ENCODE measurements at places on chromosomes 4 and X.

GRCh38 chr4:78213218-78213617 is 156.1 kb downstream of the FRAS1 start:
- DNase-seq: no peak

DNA sequence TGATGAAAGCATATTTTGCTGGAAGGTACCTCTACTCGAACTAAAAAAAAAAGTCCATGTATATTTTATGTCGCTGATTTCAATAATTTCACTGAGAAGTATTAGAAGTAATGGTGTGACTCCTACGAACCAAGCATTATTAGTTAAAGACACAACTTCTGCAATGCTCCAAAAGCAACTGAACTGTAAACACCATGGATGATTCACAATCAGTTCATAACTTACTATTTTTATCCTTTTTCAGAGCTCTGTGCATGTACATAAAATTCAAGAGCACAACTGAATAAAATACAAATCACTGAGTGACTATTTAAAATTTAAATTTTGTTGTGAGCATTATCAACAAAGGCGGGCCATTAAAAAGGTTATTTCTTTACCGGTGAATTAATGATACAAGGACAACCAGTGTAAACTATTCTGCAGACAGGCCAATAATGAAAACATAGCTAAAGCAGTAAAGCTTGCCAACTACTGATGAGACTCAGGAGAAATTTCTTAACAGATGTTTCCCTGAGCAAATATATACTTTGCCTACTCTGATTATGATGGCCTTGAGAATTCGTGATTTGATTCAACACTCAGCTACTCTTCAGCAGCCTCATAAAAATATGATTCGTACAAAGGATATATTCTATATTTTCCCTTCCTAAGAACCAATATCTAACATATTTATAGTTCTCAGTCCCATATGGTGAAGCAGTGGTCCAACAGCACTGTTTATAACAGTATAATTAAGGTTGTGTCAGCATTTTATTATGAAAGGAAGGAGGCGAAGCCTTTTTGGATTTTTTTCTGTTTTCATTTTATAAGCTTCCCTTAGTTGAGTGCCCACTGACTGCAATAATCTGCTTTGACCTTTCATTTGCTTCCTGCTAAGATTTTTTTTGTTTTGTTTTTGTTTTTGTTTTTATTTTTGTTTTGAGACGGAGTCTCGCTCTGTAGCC is 62.8 kb upstream of the NEIL3 start:
- no peak for DNase-seq

- DNase-seq: no peak
These were observed 3.7 kb downstream of the PRDM5 start for GRCh38 chr4:120918788-120919187.

DNA sequence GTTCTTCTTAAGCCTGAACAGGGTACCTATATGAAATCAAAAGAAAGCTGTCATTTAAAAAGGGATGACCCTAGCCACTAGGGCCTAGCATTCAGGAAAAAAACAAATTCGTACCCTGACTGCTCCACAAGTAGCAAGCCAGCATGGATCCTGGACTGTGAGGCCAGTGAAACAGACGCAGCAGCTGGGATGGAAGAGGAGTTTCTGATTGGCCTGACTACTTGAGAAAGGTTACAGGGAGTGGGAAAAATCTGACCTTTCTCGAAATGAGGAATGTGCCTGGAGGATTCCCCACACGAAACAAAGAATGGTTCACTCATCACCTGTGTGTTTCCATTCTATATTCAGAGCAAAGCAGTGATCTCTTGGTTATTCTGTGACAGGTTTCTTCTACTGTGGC is 87.6 kb upstream of the JADE1 start:
- no peak for DNase-seq

DNA sequence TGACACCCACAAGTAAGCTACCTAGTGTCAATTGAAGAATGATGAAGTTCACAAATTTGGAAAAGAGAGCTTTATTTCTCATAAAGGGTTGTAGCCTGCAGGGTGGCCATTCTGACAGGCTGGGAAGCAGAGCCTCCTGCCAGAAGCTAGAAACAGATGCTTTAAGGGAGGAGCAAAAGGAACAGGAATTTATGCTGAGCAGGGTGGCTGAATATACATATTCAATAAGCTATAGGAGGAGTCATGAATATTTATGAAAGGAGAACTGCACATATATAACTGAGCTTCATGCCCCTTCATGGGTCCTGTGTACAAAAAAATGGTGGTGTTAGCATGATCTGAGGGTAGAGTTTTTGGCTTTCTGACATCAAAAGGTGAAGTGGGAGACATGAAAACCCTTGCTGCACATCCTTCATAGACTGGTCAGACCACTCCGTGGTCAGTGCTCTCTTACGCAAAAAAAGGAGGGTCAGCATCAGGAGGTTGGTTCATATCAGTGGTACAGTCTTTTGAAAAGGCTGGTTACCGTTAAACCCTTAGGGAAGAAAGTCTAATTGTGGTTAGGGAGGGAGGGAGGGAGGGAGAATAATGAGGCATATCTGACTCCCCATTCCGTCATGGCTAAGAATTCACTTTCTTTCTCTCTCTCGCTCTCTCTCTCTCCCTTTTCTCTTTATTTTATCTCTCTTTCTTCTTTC is 121.4 kb downstream of the LUZP4 start:
- no peak for DNase-seq

- no peak for DNase-seq
These were observed 688 bp upstream of the EVC start for GRCh38 chr4:5710065-5710960.

DNA sequence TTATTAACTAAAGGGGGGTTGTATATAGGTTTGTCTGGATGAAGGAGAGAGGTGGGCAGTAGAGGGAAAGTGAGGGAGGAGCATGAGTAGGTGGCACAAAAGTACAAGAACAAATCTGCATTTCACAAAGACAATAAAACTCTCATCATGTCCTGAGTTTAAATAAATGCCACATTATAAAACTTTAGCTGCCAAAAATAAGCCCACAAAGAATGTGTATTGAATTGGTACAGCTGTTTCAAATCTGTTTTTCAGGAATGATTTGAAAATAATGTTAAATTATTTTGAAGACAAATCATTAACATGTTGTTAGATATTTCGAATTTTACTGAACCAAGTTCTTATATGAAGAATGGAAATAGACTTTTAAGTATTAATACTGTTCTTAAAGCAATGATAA is 5.8 kb downstream of the CNKSR2 start:
- no peak for DNase-seq

GRCh38 chr4:5711479-5712184 is 631 bp downstream of the EVC start:
- no peak for DNase-seq

DNA sequence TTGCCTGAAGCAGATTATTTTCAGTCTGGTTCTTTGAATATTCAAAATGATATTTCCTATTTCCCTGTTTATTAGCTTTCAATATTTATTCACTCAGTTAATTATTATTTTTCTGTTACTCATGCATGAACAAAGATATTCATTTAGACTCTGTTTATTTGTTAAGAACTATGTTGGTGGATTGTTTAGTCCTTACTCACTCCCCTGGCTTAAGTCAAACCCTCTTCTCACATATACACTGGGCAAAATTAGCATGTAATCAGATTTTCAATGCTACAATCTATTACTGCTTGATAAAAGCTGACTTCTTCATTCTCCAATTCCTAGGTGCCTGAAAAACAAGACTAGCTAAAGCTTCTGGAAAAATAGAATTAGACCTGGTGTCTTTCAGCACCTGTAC is 335.8 kb downstream of the FAT4 start:
- DNase-seq: no peak

GRCh38 chrX:43615660-43616059 is 40.4 kb upstream of the MAOA start:
- DNase-seq: no peak

- DNase-seq: no peak
These were observed 32.1 kb upstream of the MSN start for GRCh38 chrX:65635378-65635777.

DNA sequence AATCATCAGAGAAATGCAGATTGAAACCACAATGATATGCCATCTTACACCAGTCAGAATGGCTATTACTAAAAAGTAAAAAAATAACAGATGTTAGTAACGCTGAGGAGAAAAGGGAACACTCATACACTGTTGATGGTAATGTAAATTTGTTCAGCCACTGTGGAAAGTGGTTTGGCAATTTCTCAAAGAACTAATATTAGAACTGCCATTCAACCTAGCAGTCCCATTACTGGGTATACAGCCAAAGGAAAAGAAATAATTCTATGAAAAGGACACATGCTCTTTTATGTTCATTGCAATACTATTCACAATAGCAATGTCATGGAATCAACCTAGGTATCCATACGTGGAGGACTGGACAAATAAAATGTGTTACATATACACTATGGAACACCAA is 566.3 kb downstream of the STPG2 start:
- DNase-seq: no peak

DNA sequence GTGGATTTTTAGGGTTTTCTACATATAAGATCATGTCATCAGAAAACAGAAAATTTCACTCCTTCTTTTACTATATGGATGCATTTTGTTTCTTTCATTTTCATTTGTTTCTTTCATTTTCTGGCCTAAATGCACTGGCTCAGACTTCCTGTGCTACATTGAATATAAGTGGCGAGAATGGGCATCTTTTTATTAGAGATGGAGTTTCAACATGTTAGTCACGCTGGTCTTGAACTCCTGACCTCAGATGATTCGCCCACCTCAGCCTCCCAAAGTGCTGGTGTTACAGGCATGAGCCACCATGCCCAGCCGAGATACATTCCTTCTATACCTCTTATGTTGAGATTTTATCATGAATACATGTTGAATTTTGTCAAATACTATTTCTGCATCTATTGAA is 61.8 kb downstream of the BRWD3 start:
- no peak for DNase-seq

- no peak for DNase-seq
These were observed 246.9 kb upstream of the GIMD1 start for GRCh38 chr4:106615410-106615945.

DNA sequence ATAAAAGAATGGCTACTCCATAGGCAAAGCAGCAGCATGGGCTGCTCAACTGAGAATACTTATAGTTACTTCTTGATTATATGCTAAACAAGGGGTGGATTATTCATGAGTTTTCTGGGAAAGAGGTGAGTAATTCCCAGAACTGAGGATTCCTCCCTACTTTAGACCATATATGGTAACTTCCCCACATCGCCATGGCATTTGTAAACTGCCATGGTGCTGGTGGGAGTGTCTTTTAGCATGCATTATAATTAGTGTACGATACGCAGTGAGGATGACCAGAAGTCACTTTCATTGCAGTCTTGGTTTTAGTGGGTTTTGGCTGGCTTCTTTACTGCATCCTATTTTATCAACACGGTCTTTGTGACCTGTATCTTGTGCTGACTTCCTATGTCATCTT is 141.5 kb downstream of the MAGEB17 start:
- no peak for DNase-seq

- no peak for DNase-seq
These were observed 53.1 kb upstream of the HPGD start for GRCh38 chr4:174575436-174575835.

GRCh38 chrX:39296472-39296871 is 495.2 kb downstream of the MID1IP1 start:
- no peak for DNase-seq

DNA sequence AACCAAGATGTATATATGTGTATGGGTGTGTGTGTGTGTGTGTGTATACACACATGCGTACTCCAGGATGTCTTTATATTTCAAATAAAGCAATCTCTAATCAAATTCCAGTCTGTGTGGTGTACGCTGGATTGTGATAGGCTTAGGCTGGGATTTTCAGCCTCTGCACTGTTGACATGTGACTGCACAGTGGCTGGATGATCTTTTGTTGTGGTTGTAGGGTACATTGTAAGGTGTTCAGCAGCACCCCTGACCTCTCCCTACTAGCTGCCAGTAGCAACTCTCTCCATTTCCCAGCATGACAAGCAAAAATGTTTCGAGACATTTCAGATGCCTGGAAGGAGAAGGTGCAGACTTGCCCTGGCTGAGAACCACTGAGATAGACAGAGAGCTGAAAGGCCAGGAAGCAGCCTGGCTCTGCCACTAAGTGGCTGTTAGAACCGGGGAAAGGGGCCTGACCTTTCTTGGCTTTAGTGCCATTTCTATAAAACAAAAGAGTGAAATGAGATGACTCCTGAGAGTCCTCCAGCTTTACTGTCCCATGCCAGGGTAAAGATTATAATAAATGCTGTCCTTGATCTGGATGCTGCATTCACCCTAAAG is 10.5 kb downstream of the PGM2 start:
- no peak for DNase-seq

All from SHP77 treated with DMSO at 0.1 percent for 48 hours (cell line).